ENCODE measurements at places on chromosomes 3 and 15. TPM values are rescaled to one million over a fixed set of nuclear protein-coding genes. Genes with fewer than 3 reads are reported as not detected.

- DNase-seq = no peak
Measured at GRCh38 chr3:111923095-111923771, 55.6 kb upstream of the ABHD10 start.

DNA sequence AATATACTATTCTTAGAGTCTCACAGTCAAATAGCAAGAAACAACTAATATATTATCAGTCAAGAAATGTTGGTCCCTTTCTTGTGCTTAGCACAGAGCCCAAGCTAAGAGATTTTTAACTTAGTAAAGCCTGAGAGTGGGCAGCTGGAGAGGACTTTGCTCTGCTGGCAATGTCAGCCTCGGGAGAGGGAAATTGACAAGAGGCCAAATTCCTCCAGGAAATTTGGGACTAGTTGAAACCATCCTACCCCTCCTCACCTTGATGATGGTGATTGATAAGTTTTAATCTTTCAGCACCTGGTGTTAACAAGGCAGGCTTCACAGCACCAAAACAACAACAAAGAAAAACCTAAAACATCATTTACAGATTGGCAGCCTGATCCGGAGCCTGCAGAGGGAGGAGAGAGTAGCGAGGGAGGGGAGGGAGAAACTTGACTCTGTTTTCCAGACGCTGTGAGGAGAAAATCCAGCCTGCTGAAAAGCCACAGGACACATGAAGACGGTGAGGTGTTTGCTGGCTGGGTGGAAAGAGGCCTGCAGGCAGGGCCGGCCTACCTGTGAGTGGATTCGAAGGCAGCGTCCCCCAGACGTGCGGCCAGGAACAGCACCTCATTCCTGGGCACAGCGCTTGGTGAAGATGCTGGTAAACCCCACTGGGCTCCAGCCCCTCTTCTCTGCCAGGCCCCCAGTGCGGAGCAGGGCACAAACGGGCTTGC is 150.9 kb downstream of the LRRC28 start:
- DNase-seq = no peak

- DNase-seq = no peak
Measured at GRCh38 chr15:64997745-64998375, 8.1 kb upstream of the SPG21 start.

GRCh38 chr15:85047271-85047948 is 65.8 kb downstream of the PDE8A start:
- no peak for DNase-seq

DNA sequence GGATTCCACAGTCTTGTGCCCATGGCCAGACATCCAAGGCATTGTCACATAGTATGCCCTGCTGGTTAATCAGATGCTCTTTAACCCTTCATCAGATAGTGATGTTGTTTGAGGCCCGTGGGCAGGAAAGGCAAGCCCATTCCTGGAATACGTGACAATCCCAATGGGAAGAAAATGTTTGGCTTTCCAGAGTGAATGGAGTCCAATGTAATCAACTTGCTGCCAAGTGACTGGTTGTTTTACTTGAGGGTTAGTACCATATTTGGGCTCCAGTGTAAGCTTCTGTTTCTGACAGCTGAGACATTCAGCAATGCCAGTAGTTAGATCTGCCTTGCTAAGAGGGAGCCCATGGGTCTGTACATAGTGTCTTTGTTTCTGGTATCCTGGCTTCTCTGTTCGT is 31.3 kb downstream of the RPL39L start:
- no peak for DNase-seq

DNA sequence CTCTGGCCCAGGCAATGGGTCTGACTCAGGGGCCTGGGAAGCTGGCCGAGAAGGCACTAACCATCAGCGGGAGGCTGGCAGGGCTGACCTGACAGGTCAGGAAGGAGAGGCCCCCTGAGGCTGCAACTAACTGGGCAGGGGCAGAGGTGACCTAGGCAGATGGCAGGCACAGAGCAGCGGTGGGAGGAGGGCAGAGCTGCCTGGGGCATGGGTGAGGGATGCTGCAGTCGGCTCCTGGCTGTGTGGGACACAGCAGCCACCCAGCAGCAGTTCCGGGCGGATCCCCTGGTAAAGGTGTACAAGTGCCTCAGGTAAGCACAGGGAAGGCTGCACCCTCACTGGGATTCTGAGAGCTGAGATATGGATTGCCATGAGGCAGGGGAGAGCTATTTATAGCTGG is 236.1 kb downstream of the OCA2 start:
- DNase-seq = no peak

DNA sequence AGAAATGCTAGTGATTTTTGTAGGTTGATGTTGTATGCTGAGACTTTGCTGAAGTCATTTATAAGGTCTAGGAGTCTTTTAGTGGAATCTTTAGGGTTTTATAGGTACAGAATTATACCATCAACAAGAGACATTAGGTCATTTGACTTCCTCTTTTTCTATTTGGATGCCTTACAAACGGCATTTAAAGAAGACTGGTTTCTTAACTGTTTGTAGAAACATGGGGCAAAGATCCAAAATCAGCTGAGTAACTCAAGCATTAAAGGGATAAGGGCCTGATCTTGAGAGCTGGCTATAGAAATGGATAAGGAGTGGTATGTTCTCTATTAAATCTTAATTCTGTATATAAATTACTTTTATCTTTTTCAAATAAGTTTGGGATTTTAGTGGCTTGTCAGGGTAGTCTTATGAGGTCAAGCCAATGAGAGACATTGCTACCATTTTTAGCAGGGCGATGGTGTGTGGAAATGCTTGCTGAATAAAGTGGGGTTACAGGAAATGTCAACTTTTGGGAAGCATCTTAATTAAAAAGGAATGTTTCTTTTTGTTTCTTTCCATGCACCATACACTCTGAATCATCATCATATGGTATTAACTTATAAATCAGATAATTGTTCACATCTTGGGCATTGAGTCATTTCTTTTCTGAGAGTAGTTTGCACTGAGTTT is 197.7 kb upstream of the GBE1 start:
- DNase-seq = no peak

DNA sequence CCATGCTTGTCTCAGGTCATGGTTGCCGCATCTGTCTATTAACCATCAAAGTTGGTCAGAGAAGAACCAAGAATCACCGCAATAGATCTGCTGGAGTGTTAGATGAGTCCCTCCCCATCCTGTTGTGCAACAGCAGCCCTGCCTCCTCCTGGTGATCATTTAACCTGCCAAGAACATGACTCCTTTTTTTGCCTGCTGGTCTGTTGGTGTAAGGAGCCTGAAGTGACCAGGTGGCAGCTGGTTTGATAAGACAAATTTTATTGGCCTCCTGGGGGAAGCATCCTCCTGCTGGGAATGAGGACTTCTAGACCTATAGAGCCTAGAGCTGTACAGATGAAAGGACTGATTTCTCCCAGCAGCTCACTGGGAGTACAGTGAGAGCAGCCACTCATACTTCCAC is 43.5 kb upstream of the RAF1 start:
- DNase-seq = no peak

DNA sequence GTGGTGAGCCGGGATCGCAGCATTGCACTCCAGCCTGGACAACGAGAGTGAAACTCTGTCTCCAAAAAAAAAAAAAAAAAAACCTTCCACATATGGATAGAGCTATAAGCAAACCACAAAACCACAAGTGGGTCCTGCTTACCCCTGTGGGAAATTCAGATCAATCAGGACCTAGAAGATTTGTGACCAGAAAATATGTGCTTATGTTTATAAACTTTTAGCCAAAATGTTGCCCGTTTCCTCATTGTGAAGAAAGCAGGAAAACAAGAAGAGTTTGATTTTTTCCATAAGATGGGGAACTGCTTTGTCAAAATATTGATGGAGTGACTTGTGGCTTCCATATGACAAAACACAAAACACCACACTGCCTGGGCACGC is 3.4 kb upstream of the SLC25A38 start:
- DNase-seq = no peak

GRCh38 chr15:64706011-64706911 is 69.1 kb downstream of the RBPMS2 start:
- no peak for DNase-seq

DNA sequence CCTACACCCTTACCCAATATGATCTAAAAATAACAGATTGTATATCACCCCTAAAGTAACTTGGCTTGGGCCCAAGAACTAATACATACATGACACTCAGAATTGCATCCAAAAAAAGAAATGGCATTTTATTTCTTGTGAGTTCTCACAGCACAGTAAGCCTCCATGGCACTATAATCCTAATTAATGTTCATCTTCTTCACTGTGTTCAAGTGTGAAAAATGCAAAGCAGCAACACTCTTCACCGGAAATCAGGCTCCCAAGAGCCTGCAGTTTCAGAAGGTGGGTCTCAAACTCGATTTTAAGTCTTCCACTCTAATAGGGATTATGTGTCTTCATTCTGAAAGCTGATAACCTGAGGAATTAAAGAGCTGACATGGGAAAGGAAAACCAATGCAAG is 142.8 kb upstream of the TSC22D2 start:
- DNase-seq = no peak

The CFAP161 gene
- not detected for total RNA-seq

The RYK gene
- total RNA-seq = 23.5 TPM

The EPHA3 gene
- total RNA-seq = 0.14 TPM
